Activated CD4-positive, alpha-beta T cell treated with anti-CD3 and anti-CD28 coated beads for 1 hour (primary cell): ENCODE measurements at places on chromosomes 1 and 21.

- DNase-seq, result no peak
Measured at GRCh38 chr1:20383631-20384030, 93.0 kb downstream of the VWA5B1 start.

DNA sequence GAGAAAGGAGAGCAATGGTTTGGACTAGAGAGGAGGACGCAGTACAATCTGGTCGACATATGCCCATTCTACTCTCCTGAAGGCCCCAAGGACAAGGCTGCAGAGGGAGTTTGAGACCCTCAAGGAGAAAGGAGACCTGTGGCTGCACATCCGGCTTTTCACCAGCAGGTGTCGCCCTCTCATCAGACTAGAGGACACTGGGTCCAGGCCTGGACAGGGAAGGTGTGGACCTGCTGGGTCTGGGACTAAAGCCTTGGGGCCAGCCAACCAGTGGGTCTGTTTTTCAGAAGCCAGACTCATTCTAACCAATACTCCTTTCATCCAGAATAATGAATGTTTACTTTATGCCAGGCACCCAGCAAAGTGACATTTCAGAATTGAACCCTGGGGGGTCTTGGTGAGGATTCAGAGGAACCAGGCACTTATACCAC, 5.0 kb downstream of the SRARP start:
- DNase-seq, result peak; percentile 56

DNA sequence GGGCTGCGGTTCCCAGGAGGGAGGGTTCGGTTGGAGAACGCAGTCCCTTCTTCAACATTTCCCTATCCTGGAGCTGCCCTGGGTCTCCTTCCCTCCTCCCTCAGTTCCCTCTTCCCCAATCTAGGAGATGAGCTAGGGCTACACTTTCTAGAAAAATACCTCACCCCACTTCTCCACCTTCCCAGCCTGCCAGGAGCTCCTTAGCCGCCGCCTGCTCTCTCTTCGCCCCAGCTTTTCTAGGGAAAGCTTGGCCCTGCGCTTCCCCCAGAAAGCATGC, 488 bp upstream of the ADAMTS1 start:
- DNase-seq, result no peak

- DNase-seq, result no peak
Measured at GRCh38 chr1:236350308-236350707, 43.8 kb upstream of the EDARADD start.

DNA sequence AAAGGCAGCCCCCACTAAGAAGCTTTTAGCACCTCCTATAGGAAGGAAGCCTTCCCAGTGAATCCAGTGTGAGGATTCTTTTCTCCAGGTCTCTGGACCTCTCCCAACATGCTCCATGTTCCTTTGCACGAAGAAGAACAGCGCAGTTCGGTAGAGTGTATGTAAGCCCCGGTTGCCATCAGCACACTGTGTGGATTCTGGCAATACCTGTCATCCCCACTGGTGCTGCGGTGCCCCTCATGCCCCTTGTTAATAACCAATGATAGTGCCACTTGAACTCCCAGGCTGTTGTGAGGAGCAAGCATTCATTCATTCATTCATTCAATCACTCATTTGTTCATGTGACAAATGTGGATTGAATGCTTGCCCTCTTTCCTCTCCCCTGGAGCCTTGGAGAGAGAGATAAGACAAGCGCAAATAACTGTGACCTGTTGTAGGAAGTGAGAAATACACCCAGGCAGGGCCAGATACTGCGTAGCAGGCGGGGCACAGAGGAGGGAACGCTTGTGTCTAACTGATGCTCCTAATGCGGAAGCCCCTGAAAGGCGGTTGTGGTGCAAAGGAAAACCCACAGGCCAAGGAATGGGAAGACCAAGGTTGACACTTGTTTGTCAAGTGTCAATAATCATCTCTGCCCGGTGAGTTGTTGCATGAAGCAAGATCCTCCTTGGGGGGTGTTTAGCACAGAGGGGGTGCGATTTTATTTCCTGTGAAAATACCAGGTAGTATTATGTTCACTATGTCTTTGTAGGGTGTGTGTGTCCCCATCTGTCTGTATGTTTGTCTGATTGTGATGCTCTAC, 9.8 kb downstream of the LGR6 start:
- no peak for DNase-seq

DNA sequence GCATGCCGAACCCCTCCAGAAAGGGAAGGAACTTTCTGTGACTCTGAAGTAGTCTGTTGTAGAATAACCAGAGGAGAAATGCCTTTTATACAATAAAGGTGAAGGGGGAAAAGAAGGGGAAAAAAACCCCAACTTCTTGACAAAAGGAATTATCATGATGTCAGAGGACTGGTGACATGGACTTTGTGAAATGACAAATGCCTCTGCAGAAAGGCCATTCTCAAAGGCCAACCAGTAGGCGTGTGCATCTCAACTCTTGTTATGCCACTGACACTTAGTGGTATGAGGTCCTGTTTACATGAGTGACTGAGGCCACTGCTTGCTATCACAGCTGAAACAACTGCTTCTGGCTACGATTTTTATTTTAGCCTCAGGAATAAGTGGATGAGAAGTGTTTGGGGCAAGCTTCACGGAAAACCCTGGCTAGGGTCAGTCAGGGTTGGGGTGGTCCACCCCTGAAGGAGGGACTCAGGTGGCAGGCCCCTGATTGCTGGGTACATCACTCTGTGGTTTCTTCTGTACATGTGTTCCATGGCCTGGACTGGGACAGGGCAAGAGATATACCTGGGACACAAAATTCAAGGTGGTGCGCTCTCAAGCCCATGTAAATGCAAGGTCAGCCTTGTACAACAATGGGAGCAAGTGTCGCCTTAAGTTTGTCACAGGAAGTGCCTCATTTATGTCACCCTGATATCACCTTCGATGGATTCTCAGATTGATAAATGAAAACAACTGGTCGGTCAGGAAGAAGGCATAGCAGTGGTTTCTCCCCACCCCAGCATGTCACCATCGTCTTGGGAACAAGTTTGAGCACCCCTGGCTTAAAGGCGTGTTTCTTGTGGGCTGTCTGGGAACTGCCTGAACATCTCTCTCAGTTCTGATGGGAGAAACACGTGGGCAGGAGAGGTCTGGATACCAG, 12.4 kb downstream of the RUNX1 start:
- DNase-seq, result no peak

GRCh38 chr1:101820071-101820470, 176.7 kb downstream of the OLFM3 start:
- DNase-seq, result no peak

- no peak for DNase-seq
Measured at GRCh38 chr1:11857164-11857851, 1.4 kb downstream of the NPPB start.

DNA sequence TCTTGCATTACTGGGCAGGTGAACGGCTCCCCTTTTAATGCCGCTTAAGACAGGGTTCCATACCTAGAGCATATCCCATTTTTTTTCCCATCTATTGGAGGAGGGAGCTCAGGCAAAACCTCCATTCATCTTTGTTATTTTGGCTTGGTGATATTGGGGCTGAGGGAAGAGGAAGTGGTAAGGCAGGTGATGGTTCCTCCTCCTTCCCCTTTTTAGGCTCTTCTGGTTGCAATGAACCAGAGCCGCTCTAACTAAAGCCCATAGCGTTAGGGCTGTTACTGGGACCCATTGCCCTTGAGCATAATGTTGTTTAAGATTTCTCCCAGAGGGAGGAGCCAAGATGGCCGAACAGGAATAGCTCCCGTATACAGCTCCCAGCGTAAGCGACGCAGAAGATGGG, 21.1 kb downstream of the PYHIN1 start:
- no peak for DNase-seq

- DNase-seq, result no peak
Measured at GRCh38 chr1:89637496-89637895, 4.6 kb downstream of the LRRC8C start.

DNA sequence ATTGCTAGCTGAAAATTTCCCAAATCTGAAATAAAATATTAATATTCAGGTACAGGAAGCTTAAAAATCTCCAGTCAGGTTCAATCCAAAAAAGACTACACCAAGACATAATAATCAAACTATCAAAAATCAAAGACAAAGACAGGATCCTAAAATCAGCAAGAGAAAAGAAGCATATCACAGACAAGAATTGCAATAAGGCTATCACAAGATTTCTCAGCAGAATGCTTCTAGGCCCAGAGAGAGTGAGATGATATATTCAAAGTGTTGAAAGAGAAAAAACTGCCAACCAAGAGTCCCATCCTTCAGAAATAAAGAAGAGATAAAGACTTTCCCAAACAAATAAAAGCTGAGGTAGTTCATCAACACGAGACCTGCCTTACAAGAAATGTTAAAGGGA, 5.0 kb upstream of the SELP start:
- no peak for DNase-seq

DNA sequence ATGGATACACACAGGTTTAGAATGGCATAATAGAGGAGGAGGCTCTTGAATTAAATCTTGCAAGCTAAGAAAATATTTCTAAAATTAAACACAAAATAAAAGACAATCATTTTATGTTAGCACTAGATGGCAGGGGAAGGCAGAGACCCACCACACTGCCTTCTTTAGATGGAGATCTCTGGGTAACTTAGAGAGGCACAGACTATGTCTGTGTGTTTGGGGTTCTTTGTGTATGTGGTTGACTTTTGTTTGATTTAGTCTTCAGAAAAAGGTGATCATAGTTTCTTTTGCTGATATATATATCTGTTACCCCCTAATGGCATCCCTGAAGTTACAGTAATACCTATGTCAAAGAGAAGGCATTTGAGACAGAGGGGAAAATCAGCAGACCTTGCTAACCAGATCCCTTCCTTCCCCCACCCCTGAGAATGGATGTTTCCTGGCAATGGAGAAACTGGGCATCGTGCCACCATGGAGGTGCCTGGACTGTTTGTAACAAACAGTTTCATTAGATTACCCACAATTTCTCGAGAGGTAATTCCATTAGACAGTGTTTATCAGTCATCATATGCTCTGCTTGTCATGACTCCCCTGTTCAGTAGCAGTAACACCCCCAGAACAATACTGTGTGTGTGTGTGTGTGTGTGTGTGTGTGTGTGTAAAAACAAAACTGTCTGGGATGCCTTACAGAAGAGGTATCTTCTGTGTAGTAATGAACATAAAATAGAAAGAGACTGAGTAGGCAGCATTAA, 228.3 kb upstream of the DEPDC1 start:
- DNase-seq, result no peak

- DNase-seq, result no peak
Measured at GRCh38 chr1:41900603-41901444, 17.9 kb downstream of the HIVEP3 start.

DNA sequence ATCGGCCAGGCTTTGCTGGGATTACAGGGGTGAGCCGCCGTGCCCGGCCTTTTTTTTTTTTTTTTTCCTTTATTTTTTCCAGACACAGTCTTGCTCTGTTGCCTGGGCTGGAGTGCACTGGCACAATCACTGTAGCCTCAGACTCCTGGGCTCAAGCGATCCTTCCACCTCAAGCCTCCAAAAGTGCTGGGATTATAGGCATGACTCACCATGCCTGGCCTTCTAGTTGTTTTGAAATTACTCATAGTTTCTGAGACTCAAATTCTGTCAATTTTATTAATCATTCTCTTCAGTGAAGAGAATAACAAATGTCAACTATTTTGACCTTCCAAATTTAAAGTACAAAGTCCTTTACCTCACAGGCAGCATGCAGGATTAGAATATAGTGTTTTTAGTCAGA, 374.5 kb downstream of the PLA2G4A start:
- no peak for DNase-seq

DNA sequence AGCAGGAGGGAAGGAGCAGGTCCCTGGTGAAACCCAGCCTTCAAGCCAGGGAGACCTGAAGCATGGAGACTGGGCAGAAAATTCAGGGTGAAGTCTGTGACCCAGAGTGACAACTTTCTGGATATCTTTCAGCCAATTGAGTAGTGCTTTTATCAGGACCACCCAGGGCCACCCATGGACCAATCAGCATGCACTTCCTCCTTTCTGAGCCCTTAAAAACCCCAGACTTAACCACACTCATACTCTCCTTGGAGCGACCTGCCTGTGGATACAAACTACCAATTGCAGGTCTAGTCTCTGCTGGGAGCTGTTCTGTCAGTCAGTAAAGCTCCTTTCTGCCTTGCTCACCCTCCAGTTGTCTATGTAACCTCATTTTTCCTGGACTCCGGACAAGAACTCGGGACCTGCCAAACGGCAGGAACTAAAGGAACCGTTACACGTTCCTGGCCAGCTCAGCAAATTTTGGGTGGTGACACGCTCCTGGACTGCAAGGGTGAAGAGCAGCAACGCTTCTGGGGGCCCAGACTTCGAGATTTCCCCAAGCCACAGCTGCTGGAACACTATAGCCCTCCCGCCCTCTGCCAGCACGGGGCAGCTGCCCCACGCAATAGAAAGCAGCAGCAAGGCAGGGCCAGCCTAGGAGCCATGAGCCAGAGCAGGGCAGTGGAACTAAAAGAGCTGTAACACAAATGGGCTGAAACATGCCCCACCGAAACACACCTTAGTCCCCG, 1183.4 kb downstream of the AMY1C start:
- no peak for DNase-seq

DNA sequence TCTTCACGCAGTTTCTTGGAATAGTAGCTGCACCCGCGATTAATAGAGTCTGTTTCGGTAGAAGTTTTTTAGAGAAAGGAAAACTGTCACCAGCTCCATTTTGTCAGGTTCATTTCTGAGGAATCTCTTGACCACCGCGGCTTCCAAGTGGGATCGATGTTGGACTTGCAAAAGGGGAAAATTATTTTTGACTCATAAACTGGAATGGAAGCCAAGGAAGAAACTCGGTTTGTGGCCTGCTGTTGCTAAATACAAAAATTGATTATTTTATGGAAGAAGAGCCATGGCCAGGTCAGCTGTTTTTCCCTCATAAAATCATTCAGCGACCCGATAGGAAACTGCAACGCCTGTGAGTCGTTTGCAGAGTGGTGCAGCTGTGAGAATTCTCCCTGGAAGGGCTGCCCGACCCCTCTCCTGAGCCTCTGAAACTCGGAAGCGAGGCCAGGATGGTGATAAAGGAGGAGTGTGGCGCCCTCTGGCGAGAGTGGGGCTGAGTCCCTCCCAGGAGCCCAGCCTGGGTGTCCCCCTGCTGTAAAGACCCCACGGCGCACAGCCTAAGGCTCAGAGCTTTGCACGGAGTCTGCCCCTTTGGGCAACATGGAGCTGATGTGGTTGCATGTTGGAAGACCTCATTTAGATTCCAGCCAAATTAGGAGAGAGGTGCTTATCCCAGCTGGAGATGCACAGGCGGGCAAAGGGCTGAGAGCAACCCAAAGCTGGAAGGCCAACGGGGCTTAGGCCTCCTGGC, 83.6 kb upstream of the SLC25A33 start:
- peak; percentile 60 for DNase-seq

- no peak for DNase-seq
Measured at GRCh38 chr21:32214654-32215305, 64.1 kb downstream of the MIS18A start.

- peak; percentile 10 for DNase-seq
Measured at GRCh38 chr1:52424231-52424636, 19.8 kb downstream of the PRPF38A start.

GRCh38 chr1:185567440-185567839, 166.8 kb upstream of the HMCN1 start:
- no peak for DNase-seq

- DNase-seq, result no peak
Measured at GRCh38 chr1:109714661-109715372, 2.8 kb downstream of the GSTM5 start.

- peak; percentile 46 for DNase-seq
Measured at GRCh38 chr1:153775458-153776327, 486 bp downstream of the SLC27A3 start.
